Endothelial cell (in vitro differentiated cells): ENCODE measurements at places on chromosomes 1 and 21.

- DNase-seq: no peak
Observed at GRCh38 chr1:157135646-157136045, 2.5 kb downstream of the ETV3 start.

GRCh38 chr21:15249285-15249993 lies 184.6 kb upstream of the NRIP1 start:
- peak; percentile 19 for DNase-seq

GRCh38 chr21:32335601-32336575 lies 37.2 kb downstream of the MRAP start:
- no peak for DNase-seq

DNA sequence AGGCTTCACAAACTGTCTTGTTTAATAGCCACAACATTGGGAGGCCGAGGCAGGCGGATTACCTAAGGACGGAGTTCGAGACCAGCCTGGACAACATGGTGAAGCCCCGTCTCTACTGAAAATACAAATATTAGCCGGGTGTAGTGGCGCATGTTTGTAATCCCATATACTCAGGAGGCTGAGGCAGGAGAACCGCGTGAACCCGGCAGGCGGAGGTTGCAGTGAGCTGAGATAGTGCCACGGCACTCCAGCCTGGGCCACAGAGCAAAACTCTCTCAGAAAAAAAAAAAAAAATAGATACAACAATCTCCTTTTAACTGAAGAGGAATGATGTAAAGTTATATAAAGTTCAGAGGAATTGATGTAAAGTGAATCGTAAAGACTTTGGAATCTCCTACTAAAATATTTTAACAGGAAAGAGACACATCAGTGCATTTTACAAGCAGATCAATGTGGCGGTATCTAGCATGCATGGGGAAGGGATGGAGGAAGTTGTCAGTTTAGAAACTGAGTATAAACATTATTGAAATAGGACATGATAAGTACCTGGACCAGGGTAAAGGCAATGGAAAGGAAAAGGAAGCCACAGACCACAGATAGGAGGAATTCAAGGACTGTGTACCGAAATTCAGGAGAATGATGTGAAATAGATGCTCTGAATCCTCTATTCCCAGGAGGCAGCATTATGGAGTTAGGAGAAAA lies 41.5 kb downstream of the PTPRC start:
- no peak for DNase-seq

GRCh38 chr1:50658459-50659076 lies 235.3 kb upstream of the DMRTA2 start:
- no peak for DNase-seq
